ENCODE measurements at places on chromosomes 3 and 15.

DNA sequence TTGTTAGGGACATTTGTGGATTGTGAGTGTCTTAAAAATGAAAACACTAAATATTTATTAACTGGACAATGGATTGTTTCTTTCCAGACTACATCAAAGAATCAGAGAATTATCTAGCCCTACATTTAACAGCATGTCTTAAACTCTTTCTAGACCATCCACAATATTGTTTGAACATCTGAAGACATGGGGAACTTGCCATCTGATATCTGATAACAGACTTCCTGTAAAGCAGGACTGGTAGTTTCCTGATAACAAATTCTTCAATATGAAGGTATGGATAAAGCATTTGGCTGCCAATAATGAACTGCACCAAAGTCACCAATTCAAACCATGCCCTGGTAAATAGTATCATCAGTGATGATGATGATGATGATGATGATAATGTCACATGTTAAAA, 26.2 kb upstream of the HACD2 start:
- no peak for DNase-seq

GRCh38 chr15:25175033-25175788, 220.4 kb downstream of the SNRPN start:
- DNase-seq, result no peak

DNA sequence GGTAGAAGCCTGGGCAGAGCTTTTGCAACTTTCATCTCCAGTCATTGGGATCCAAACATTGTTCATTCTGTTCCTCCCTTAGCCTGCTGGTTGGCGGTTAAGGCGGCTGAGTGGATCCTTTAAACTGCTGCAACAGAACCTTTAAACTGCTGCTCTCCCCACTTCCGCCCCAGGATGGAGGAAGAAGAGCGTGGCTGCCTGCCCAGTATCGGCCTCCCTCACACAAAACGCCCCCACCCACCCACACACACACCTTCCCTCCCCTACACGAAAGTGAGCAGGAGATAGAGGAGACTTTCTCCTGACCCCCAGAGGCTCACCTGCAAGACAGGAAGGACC, 460 bp upstream of the ZMAT3 start:
- no peak for DNase-seq

DNA sequence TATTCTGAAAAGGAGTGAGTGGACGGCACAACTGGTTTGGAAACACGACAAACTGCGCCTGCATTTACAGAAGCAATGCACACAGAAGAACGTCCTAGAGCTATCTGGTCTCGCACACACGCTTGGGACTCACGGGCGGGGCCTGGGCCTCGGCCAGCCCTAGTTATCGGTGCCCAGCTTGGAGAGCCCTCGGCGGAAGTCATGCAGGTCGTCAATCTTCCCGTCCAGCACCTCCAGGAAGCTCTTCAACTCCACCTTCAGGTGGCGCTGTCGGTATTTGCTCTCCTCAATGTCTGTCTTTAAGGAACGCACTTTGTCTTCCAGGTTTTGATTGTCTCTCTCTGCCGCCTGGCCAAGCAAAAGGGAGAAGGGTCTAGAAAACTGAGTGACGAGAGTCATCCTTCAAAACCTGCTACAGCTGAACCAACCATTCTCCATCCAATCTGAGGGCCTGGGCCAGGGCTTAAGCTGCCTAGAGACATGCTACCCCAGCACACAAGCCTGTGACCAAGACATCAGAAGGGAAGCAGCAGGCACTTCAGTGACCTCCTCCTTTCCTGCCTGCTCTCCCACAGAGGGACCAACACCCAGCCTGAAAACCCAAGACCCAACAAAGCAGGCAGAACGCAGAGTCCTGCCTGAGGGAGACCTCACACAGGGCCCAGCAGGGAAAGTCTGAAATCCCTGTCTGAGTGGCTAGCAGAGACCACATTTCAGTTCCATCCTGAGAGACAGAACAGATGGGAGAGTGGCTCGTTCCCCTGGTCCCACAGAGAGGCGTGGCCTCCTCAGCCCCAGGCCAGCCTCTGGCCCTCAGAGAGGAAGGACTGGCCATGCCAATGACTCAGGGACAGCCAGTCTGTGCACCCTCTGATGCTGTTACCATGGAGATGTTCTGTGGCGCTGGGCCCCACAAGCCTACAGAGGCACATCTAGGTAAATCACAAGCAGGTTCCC, 40.4 kb downstream of the WHAMM start:
- DNase-seq, result peak; percentile 77

- peak; percentile 60 for DNase-seq
Observed at GRCh38 chr3:23094890-23095462, 108.2 kb upstream of the UBE2E2 start.

GRCh38 chr3:24589513-24589851, 94.8 kb upstream of the THRB start:
- no peak for DNase-seq

DNA sequence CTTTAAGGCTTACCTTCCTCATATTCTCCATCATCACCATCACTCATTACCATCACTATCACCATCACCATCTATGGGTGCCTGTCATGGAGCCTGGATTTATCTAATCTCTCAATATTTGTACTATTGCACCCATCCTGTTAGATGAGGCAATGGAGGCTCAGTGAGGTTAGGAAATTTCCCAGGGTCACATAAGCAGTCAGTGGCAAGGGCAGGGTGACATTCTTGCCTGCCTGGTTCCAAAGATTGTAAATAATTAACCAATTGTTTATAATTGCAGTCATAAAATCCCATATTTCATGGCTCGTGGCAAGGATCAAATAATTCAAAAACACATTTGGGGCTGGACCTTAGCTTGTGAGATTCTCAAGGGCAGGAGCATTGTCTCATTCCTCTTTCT, 55.2 kb downstream of the MGLL start:
- DNase-seq, result no peak

GRCh38 chr3:150252462-150252861, 155.6 kb upstream of the TSC22D2 start:
- no peak for DNase-seq

DNA sequence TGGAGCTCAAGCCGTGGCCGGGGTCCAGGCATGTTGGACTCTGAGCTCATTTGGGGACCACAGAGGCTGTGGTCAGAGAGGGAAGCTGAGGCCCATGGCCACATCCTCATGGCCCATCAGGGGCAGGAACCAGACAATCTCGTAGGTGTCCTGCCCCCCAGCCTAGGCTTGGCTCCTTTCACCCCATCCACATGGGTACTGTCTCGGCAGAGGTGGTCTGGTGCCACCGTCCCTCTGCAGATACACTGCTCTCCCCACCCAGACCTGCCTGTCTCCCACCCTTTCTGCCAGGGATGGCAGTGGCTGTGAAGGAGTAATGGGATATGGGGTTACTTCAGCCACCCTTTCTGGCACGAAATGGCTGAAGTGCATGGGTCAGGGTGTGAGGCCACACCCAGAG, 7.9 kb downstream of the PRSS50 start:
- no peak for DNase-seq

DNA sequence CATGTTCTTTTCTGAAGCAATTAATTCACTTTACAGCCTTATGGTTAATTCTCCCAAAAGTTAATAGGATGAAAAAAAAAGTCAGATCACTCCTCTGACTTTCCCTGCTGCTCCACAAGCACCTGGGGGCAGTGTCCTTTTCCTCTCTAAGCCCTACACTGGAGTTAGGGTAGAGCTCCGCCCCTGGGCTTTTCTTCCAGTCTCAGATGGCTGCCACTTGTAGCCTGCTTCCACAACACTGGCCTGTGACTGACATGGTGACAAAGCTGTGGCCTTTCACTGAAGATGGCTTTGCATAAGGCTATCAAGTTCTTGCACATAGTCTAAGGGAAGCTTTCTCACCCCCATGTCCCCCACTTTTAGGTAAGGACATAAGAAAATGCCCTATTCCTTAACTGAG, 1.3 kb upstream of the MON1A start:
- peak; percentile 4 for DNase-seq

DNA sequence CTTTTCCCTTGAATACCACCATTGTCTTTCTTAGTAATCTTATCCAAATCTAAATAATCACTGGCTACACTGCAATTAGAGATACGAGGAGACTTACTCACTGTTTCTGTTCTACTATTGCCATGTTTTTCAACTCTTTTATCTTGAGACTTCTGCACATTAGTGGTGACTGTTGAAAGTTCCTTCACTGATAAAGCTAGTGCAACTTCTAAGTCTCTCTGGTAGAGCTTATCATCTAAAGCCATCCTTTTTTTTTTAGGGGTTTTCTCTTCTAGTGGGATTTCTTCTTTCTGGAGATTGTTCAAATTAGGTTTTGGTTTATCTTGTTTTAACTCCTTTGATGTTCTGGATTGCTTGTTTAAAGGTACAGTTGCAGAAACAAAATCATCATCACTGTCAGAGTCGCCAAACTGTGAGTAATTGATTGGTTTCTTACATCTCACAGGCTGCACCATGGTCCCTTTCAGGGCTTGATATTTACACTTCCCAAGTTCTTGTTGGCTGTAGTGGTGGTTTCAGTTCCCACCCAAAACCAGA, 37.7 kb downstream of the NCK1 start:
- DNase-seq, result no peak
